Stimulated activated CD4-positive, alpha-beta T cell treated with anti-CD3 and anti-CD28 coated beads, Interleukin-1b, Interleukin-23, amount 100 ng/mL, for 48 hours (primary cell): ENCODE measurements at places on chromosomes 1 and 21.

DNA sequence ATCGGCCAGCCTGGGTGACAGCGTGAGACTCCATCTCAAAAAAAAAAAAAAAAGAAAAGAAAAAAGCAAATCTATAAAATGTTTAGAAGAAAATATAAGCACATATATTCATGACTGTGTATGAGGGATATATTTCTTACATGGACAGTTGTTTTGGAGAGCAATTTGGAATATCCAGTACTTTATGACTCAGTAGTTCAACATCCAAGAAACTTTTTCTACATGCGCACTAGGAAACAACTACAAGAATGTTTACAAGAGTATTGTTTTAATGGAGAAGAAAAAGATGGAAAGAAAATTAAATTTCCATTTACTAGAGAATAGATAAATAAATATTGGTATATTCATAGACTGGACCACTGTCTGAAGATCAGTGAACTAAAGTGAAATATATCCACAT is 77.5 kb downstream of the MAST2 start:
- no peak for DNase-seq

- DNase-seq: no peak
Observed at GRCh38 chr1:61241411-61241838, 159.1 kb downstream of the NFIA start.

DNA sequence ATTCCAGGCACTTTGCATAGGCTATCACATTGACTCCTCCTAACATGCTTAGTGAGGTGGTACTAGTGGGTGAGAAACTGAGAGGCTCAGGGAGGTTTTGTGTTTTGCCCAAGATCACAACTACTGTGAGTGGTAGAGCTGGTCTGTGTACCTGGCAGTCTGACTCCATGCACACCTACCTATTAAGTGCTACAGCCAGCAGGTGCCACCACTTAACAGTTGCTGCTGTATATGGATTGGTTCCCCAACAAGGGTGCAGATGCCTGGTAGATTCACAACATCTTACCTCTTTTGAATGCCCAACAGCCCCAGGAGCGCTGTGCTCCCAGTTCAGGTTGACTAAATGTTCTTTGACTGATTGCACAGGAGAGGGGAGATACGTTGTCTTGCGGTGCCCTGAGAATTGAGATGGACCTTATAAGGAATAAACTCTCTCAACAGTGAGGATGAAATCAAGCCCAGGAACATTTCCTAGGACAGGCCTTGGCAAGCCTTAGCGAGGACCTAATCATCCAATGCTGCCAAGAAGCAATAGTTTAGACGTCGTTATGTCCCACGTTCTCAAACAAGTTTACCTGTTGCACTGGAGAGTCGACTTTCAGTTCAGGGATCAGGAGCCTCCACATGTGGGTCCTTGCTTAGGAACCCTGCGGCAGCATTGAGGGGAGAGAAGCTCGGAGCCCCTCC is 78.9 kb upstream of the F3 start:
- no peak for DNase-seq

GRCh38 chr1:151001602-151002001 is 5.1 kb downstream of the MINDY1 start:
- no peak for DNase-seq

- no peak for DNase-seq
Observed at GRCh38 chr1:27561124-27561899, 42.6 kb downstream of the AHDC1 start.

GRCh38 chr1:170225781-170226530 is 80.2 kb downstream of the NTMT2 start:
- no peak for DNase-seq

GRCh38 chr1:15075817-15076216 is 77.7 kb upstream of the TMEM51 start:
- DNase-seq: no peak

- DNase-seq: peak; percentile 78
Observed at GRCh38 chr1:21659099-21659923, 9.8 kb downstream of the RAP1GAP start.

DNA sequence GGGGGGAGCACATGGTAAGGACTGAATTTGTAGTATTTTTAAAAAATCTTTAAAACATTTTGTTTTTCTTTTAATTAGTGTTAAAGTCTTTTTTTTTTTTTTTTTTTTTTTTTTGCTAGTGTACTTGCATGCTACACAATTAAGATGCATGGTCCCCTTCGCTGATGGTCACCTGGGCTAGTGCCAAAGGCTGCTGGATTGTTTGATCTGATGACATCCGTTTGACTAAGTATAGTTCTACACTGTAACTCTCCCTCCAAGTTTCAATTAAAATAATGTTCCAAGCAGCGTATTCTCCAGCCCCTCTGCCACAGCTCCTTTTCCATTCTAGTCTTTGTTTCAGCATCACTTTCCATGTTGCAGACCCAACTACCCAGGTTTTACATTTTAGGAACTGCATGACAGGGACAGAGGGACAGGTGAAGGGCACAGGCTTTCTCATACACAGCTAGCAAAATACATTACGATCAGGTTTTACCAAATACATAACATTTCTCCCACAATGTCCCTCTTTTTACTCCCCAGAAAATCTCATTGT is 852 bp upstream of the RAVER2 start:
- DNase-seq: no peak

DNA sequence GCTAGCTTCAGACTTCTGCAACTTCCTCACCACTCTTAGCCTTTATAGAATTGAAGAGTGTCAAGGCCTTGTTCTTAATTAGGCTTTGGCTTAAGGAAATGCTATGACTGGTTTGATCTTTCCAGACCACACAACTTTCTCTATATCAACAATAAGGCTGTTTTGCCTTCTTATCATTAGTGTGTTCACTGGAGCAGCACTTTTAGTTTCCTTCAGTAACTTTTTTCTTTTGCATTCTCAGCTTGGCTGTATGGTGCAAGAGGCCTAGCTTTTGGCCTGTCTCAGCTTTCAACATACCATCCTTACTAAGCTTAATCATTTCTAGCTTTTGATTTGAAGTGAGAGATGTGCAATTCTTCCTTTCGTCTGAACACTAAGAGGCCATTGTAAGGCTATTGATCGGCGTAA is 8.6 kb downstream of the PRKACB start:
- DNase-seq: peak; percentile 36
